GM23248 (cell line): ENCODE measurements at places on chromosomes 4 and X.

- peak; percentile 33 for DNase-seq
Observed at GRCh38 chr4:152106781-152107321, 346.0 kb upstream of the GATB start.

DNA sequence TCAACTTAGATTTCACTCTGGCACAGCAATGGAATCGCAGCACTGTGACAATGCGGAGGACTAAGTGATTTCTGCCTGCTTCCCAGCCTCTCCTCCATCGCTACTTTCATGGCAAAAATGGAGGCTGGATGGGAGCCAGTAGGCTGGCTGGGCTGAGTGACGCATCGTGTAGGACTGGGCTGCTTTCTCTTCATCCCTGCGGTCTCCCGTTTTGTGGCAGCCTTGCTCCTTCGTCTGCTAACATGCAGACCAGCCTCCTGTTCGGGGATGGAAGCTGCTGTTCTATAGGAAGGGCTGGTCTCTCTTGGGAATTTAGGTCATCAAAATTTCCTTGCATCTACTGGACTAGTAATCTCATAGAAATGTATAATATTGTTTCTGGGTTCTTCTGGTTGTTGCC, 15.8 kb upstream of the RGS12 start:
- DNase-seq, result peak; percentile 30

DNA sequence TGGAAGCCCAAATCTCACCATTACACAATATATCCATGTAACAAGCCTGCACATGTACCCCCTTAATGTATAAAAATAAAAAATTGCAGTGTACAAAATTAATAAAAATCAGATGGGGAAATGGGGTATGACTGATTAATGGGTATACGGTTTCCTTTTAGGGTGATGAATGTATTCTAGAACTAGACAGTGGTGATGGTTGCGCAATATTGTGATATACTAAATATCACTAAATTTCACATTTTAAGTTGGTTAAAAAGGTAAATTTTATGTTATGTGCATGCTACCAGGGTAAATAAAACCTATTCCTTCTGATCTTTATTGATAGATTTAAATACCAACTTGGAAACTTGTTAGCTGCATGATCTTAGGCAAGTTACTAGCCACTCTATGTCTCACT, 129.4 kb downstream of the SPANXA1 start:
- DNase-seq, result no peak

DNA sequence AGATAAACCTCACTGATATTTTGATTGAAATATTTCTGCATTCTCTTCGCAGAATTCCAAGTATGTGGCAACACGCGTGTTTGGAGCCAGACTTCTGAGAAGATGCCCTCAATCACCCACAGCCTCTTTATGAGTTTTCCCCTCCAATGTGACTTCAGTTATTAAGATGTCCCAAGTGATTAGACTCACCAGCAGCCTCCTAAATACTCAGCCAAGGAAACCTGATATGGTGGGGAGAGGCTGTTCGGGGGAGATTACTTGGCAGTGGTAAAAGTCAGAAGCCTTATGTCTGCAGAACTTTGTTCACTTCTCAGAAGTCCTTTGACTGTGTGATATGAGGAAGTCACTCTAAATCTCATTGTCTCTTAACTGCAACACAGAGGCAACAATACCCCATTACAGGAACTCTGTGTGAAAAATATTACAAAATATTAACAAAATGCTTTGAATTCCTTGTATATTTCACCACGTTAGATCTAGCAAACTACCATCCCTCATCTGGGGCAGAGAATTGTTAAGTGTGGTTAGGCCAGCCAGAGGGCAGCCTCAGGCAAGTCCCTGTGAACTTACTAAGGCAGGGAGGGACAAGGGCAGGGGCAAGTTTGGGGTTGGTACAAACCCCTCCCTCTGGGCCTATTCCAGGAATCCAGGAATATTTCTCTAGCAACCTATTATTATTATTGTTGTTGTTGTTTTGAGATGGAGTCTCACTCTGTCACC, 151.4 kb upstream of the USP9X start:
- DNase-seq, result peak; percentile 61

DNA sequence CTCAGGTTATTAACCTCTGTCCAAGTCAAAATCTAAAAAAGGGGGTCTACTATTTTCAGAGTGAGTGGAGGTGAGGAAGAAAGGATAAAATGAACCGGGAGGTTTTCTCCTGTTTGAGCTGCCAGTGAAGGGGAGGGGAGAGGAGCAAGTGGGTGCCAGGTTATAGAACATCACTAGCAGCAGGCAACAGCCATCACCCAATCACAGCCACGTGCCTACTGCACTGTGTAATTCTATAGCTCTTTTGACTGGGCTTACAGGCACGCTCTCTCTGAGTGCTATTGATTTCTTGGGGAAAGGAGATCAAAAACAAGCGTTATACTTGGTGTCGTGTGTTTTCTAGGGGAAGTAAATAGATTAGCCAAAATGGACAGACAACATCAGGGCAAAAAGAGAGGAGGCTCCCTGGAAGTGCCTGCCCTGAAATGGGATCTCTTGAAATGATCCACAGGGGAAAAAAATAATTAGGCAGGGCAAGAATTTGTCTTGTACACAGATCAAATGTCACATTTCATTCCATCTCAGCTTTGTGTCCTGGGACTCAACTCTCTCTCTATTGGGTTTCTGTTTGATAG, 300.5 kb upstream of the LCORL start:
- DNase-seq, result no peak

DNA sequence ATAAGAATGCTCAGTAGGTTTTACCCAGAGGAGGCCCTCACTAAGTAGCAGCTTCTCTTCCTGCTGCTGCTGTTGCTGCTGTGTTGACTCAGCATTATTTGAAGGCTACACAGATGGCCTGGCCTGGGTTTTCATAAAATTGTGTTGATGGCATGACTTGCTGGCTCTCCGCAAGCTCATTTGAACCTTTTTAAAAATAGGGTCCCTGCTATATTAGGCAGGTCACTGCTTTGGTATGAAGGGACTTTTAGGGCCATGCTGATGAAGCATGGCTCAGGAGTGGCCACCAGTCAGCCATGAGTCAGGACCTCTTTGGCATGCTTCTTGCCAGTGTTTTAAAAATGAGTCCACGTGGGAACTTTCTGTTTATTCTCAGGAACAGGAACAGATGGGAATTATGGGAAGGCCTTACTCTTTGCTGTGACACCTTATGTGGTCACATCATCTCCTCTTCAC, 128.7 kb downstream of the MID1IP1 start:
- DNase-seq, result peak; percentile 85

DNA sequence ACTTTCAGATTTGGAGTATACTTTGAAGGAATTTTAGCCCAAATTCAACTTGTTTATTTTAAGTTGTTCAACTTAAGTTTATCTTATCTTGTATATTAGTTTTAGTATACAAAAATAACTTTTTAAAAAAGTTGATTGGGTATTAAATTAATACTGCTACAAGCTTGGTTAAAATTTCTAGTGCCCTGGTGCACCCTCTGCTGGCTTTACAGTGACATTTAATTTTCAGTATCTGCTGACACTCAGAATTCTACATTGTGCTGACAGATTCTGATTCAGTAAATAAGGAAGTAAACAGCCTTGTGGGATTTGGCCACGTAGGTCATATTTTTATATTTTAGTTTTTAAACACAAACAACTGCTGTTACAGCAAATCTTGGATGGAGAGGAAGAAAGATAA, 2.9 kb downstream of the EDA start:
- DNase-seq, result peak; percentile 27

- peak; percentile 88 for DNase-seq
Observed at GRCh38 chrX:153763989-153764755, at the start of gene PLXNB3. PLXNB3 (plus strand) TSS chrX:153764249; CDS start chrX:153765536, 1,287 bp downstream.

GRCh38 chr4:8383451-8384160, 56.9 kb downstream of the ACOX3 start:
- no peak for DNase-seq

DNA sequence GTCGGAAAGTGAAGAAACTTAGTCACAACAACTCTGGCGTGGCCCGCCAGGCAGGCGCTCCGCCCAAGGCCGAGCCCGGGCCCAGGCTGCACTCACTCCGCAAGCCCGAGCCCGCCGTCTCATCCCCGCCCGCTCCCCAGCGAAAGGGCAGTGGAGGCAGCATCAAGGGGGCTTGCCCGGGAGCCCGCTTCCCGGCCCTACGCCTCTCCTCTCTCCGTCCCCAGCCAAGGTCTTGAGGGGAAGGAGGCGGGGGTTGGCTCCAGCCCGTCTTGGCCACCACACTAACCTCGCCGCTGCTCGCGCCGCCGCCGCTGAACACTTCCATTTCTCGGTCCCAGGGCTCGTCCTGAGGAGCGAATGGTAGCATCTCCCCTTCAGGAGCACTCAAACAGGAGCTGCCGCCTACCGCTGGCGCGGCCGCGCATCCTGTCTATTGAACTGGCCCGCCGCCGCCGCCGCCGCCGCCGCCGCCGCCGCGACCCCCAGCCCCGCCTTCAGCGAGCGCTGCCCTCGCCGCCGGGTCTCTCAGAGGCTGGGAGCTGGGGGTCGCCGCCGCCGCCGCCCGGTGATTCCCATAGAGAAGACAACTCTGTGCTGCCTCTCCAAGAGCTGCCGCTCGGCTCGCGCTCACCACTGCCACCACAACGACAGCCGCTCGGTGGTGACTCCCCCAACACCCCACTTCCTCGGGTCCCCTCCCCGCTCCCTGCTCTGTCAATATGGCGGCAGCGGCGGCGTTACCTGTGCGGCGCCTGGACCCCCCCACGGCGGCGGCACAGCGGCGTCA, at the start of gene RPS6KA6:
RPS6KA6 (minus strand) TSS at position 667 of the 787 bp plus-strand sequence; CDS start at position 367, 300 bp downstream.
- peak; percentile 63 for DNase-seq

DNA sequence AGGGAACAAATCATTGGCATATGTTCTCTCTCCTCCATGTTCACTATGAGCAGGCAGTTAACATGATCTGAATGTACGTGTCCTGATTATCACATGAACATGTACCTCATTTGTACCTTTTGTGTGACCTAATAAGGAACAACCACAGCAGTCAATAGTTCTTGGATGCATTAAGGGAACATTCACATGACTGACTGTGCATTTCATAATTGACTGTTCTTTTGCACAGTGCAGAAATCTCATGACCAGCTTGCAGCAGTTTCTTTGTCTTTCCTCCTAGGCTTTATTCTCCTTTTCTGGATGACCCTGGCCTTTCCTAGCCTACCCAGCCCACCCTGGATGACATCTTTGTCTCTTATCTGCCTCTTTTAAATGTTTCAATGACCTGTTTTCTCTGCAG, 56.6 kb upstream of the TEX13A start:
- DNase-seq, result no peak

DNA sequence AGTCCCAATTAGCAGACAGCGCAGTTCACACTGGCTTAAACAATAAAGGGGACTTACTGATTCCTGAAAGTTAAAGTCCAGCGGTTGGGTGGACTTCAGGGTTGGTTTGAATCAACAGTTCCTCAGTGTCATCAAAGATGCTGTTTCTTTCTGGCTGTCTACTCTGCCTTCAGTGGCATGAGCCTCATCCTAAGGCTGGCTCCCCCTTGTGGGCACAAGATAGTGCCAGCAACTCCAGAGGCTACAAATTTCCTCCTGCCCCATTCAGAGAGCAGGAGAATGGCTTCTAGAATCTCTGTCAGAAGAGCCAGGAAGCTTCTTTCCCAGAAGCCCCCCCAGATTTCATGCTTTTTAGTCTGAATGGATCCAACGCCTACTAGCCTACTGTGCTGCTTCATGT, 82.4 kb upstream of the MTM1 start:
- peak; percentile 74 for DNase-seq

GRCh38 chr4:121454251-121454979, 73.6 kb upstream of the QRFPR start:
- DNase-seq, result no peak

- peak; percentile 7 for DNase-seq
Observed at GRCh38 chrX:37509349-37509748, 62.1 kb upstream of the LANCL3 start.

GRCh38 chr4:71549516-71550160, 210.8 kb downstream of the SLC4A4 start:
- DNase-seq, result no peak

DNA sequence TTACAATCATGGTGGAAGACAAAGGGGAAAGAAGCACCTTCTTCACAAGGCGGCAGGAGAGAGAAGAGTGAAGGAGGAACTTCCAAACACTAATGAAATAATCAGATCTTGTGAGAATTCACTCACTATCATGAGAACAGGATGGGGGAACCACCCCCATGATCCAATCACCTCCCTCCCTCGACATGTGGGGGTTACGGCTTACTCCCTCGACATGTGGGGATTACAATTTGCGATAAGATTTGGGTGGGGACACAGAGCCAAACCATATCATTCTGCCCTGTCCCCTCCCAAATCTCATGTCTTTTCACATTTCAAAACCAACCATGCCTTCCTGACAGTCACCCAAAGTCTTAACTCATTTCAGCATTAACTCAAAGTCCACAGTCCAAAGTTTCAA, 88.7 kb upstream of the PGRMC2 start:
- no peak for DNase-seq

- peak; percentile 43 for DNase-seq
Observed at GRCh38 chrX:29453333-29453732, 762.0 kb upstream of the MAGEB2 start.

DNA sequence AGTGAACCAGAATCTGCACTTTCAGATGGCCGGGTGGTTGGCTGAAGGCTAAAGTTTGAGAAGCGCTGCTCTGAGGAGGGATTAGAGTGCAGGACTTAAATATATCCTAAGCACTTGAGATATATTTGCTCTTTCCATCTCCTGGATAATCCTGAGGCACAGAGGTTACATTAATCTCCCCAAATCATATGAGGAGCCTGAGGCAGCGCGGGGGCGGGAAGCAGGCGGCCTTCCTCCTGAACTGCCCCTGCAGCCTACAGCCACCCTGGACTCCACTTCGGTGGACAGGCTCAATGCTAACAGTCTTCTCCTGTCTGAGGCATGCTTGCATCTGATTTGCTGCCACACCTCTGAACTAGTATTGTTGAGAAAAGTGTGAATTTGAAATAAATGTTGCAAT, 72.5 kb downstream of the AFAP1 start:
- DNase-seq, result no peak

DNA sequence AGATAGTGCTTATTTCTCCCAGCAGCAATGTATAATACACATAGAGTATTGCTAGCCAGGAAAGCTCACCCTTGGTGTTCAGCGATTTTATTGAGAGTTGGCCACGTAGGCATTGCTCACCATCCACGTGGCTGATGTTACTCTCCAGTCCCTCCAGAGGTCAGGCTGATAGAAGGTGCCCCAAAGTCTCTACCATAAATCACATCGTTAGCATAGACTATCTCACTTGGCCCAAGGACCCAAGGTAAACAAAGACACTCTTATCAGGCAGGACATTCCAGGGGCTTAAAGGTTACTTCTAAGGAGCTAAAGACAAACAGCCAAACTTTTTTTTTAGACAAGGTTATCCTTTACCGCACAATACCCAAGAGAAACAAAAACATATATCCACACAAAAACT, 30.3 kb upstream of the RGN start:
- DNase-seq, result no peak

DNA sequence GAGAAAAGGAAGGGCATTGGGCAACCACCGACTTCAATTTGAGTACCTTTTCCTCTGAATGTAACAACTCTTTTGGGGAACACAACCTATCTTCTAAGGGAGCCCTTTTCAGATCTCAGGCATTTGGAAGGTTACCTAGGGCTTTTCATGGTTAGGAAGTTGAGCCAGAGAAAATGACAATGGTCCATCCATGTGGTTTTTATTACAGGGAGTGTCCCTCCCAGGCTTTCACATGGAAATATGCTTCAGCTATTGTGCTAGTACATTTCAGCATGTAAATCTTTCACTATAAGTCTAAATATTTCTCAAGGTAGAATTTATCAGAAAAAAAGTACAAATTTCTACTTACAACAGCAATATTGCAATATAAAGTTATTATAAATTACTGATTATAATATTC, 259.8 kb downstream of the IQCM start:
- no peak for DNase-seq

GRCh38 chr4:18319431-18319830, 297.9 kb upstream of the LCORL start:
- DNase-seq, result no peak
